T-cell (primary cell): ENCODE measurements at places on chromosomes 1 and 21.

- DNase-seq: no peak
Observed at GRCh38 chr1:34780528-34780927, 486 bp upstream of the GJB3 start.

DNA sequence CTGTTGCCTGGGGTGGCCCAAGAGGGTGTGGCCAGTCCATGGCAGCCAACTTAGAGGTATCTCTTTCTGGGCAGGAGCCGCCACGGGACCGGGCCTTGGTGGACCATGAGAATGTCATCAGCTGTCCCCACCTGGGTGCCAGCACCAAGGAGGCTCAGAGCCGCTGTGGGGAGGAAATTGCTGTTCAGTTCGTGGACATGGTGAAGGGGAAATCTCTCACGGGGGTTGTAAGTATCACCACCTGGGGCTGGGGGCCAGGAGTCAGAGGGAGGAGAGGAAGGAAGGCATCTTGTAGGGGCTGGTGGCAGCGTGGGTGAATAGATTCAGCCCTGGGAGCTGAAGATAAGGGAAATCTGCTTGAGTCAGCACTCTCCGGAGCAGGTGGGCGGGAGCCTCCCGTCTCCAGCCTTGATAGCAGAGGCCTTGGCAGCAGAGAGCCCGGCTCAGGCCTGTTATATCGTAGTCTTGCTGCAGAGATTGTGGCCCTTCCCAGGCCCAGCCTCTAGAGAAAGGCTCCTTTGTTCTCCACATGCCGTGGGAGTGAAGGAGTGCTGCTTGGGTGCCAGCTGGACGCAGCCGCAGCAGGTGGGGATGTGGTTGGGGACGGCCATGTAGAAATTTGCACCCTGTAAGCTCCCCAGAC, 25.4 kb downstream of the PHGDH start:
- no peak for DNase-seq

DNA sequence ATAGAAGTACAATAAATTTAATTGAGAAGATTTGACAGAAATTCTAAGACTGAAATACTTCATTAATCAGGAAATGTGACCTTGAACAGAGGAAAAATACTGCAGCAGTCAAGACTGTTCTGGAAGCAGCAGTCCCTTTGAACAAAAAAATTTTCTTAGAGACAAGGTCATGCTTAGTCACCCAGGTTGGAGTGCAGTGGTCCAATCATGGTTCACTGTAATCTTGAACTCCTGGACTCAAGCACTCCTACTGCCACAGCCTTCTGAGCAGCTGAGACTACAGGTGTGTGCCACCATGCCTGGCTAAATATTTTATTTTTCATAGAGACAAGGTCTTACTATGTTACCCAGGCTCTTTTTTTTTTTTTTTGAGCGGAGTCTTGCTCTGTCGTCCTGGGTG, 1.9 kb upstream of the CCDC30 start:
- no peak for DNase-seq

DNA sequence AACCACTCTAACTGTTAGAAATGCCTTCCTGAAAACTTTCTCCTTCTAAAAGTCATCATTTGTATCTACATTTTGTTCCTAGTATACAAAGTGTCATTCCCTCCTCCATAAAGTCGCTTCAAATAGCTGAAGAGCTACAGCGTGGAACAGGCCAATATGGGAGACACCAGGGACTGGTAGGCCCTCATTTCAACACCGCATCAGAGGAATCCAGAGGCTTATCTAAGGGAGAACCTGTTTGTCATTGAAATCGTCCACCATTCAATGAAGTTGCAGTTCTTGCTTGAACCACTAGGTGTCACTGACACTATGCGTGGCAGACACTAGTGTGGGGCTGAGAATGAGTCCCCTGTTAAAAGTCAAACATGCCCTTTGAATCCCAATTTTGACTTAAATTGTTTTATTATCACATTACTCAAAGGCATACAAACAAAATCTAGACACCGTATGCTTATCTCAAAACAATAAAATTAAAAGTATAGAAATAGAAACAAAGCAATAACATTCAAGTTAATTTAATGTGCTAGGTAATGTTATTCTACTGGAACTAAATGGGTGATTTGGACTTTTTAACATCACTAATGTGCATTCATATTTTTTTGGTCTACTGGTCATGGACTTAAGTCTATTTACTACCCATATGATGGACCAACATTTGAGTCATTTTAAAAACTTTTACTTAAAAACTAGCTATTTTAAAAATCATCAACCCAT, 182.3 kb downstream of the FCRL5 start:
- peak; percentile 12 for DNase-seq

DNA sequence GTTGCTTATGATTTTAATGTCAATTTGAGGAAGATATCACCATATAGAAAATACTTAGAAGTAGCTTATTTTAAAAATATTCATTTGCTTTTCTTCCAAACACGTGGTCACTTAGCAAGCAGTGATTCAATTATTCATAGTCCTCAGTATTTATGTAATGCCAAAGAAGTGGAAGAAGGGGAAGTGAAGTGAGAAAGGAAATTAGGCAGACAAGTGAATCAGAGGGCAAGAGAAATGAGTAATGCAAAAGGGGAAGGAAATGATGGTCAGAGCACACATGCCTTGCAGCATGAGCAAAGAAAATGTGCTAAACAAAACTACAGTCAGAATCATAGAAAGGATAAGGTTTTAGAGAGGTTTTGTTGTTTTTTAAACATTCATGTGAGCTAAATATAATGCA, 31.8 kb downstream of the SDCCAG8 start:
- no peak for DNase-seq

GRCh38 chr1:47409311-47410067, 6.6 kb upstream of the FOXE3 start:
- no peak for DNase-seq

- no peak for DNase-seq
Observed at GRCh38 chr1:105664495-105664894, 1392.0 kb upstream of the PRMT6 start.

GRCh38 chr1:34316773-34317172, 140.1 kb downstream of the C1orf94 start:
- DNase-seq: no peak

DNA sequence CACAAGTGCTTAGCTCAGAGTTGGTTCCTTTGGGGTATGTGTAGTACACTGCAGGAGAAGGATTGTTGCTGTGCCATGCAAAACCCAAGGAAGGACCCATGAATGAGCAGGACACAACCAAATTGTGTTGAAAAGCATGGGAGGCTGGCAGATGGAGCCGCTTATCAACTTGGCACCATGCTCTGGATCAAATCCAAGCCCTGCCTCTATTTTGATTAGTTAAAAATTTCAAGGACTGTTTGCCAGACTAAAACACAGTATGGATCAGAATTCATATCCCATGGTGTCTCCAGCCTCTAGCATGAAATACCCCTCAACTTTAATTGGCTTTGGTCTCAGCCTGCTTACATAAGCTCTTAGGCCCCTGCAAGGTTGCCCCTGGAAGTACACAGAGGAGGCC, 27.8 kb downstream of the CCDC185 start:
- no peak for DNase-seq

DNA sequence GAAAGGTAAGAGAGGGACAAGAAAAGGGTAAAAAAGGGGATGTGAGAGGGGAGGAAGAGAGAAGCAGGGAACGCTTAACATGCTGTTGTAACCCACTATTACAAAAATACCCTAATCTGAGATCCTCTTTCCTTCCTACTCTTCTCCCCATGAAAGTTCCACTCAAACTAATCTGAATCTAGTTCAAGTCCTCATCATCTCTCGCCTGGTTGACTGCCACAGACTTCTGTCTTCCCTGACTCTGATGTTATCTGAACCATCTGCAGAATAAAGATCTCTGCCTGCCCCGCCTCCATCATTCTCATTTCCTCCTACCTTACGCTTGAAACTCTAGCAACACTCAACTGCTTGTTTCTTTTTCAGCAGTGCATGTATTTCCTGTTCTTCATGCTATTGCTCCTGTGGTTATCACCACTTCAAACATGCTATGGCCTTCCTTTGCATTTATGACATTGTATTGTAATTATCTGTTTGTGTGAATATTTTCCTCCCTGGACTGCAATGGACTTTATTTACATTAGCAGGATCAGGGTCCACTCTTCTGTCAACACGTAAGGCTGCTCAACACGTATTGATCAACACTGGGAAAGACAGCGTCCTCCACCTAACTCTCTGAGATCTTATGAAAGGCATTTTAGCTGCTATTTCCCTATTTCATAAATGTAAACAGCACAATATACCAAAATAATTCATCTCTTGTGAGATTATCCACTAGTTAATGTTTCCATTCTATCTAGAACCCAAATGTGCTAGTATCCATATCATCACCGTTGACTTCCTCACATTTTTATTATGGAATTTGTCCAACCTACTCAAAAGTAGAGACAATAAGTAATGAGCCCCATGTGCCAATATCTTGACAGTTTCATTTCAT, 215.5 kb upstream of the USP25 start:
- DNase-seq: peak; percentile 50

GRCh38 chr1:30378991-30379581, 344.3 kb downstream of the MATN1 start:
- no peak for DNase-seq

DNA sequence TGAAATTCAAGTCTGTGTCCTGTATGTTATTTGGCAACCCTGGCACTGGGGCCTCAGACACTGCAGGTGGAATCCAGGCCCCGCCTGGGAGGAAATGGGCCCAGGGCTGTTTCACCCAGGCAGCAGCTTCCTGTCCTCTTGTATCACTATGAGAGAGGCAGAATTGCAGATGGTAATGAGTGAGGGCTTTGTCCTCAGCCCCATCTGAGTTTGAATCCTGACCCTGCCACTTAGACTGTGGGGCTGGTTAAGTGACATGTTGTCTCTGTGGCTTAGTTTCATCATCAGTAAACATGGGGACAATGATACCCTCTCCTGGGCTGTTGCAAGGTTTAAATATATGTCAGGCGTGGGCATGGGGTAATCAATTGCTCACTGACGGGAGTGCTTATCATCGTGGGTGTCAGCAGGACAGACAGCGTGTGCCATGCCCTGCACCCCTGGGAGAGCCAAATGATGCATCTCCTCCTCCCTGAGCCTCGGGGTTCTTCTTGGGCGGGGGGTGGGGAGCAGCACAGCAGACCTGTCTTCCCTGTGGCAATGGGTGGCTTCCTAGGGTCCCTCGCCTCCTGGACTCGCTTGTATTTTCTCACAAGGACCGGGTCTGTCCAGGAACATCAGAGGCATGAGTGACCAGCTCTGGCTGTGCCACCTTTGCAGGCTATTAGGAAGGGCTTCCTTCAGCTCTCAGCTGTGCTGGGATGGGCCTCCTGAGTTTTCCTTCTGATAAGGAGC, 42.1 kb downstream of the ARHGEF10L start:
- no peak for DNase-seq

DNA sequence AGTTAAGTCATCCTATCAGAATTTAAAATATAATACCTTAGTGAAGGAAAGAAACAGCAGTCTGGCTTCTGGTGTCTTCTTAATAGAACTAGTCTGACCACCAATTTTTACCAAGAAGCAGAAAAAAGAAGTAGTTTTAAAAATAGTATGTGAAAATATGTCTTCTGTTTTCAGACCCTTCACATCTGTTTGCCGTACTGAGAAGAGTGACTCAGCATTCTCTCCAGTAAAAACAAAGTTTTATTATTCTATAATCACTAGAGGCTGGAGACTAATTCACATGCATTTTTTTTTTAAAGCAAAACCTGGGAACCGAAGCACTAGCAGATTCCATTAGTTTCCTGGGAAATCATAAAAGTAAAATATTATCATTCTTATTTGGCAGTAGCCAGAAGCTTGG, 163.8 kb downstream of the COL24A1 start:
- DNase-seq: no peak

GRCh38 chr1:7458946-7459345, 312.1 kb upstream of the VAMP3 start:
- no peak for DNase-seq

DNA sequence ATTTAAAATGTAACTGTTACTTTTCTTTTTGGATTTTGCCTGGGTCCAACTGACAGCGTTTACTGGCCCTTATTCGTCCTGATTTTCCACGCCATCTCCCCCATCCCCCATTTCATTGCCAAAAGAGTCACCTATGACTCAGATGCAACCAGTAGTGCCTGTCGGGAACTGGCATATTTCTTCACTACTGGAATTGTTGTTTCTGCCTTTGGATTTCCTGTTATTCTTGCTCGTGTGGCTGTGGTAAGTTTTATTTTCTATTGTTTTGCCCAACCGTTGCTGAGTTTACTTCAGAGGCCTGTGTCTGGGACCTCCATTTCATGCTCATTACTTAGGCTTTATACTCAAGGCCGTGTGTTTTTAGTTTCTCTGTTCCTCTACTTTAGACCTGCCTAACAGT, 9.3 kb downstream of the LEPR start:
- DNase-seq: no peak

DNA sequence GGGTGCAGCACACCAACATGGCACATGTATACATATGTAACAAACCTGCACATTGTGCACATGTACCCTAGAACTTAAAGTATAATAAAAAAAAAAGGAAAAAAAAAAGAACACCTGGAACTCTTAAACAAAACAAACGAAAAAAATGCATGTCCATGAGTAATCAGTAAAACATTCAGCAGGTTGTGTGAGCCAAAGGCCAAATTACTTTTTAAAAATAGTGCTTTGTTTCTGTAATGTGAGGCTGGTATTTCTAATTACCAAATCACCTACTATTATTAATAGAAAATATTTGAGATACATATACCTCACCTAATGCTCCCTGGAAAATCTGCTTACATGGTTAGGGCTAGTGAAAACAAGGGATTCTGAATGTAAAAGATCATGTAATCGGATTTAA, 294.4 kb upstream of the NR5A2 start:
- no peak for DNase-seq

- no peak for DNase-seq
Observed at GRCh38 chr1:23825762-23826522, 713 bp upstream of the HMGCL start.

DNA sequence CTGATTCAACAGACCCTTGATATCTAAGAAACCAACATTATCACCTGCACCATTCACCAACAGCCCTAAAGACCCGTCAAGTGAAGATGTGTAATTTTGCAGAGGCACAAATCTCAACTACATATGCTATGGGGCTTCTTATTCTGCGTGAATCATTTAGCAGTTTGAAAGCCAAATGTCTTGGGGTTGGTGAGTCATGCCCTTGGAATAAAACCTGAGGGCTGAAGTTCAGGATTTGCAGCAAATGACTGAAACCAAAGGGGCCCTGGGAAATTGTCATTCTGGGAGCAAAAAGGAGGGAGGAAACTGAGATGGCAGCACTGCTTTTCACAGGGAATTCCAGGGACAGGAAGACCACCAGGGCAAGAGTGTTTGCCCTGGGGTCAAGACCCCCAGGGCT, 79.2 kb upstream of the TNR start:
- DNase-seq: no peak

GRCh38 chr1:97034651-97035050, 313.1 kb downstream of the PTBP2 start:
- DNase-seq: no peak

DNA sequence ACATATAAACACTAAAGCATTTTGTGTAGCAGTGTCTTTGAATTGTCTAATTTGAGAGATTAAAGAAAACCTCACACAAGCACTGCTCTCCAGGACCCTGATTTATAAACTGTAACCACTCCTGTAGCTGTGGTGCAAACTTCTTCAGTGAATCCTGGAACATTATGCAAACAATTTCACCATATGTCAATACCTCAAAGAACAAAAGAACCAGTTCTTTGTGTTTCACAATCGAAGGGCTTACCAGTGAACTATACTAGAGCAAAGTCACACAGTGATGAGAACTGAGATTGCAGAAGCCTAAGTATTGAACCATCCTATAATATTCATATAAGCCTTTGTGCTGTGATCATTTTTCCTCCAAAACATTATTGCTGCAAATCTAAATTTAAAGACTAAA, 21.5 kb downstream of the DPH5 start:
- no peak for DNase-seq

- no peak for DNase-seq
Observed at GRCh38 chr1:66251546-66251945, 282.4 kb upstream of the SGIP1 start.
